ENCODE measurements at places on chromosomes 2 and 18.
A peak's percentile ranks its signal among the peaks of the same experiment; 100 is the strongest.

- no peak for DNase-seq
Measured at GRCh38 chr2:100281521-100282438, 40.5 kb downstream of the LONRF2 start.

DNA sequence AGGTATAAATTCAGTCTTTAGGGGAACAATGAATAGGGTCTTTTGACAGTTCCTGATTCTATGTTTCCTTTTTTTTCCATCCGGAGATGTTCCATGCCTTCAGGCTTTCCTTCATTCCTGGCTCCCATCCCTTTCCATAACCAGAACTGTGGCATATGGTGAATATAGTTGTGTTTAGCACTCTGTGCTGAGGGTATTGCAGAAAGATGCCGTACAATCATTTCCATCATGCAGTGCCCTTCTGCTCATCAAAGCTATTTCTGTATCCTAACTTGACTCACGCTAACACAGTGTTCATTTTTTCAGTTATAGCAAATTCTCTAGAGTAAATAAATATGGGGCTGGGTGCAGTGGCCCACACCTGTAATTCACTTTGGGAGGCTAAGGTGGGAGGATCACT is 131.9 kb upstream of the EML6 start:
- DNase-seq: no peak

DNA sequence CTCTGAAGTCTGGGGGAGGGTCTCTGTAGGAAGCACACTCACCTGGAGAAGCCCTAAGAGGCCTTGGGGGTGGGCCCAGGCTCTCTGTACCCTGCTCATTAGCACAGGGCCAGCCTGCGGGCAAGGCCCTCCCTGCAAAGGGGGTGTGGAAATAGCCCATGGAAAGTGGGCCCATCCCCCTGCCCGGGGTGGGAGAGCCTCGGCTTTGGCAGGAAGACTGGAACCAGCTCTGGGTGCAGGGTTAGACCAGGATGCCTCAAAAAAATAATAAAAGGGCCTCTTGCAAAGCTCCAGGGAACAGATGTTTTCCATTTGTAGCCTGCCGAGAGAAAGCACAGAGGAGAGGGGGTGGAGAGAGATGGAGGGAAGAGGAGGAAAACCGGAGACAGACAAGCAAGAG is 98.7 kb downstream of the STPG4 start:
- DNase-seq: no peak

DNA sequence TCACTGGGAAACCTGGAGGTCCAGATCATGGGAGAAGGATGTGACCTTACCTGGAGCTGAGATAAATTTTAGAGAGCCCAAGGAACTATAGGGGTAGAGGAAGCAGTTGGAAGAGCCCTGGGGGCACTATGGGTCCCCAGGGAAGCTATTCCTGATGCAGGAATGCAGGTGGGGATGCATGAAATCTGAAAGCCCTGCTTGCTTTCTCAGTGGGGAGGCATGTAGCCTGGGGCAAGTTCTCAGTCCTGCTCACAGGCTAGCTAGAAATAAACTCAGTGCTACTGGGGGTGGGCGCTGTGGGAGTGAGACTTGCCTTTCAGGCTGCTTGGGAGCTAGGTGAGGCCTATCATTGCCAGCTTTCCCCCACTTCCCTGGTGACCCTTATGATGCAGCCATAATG is 499.7 kb downstream of the PTH2R start:
- DNase-seq: no peak

DNA sequence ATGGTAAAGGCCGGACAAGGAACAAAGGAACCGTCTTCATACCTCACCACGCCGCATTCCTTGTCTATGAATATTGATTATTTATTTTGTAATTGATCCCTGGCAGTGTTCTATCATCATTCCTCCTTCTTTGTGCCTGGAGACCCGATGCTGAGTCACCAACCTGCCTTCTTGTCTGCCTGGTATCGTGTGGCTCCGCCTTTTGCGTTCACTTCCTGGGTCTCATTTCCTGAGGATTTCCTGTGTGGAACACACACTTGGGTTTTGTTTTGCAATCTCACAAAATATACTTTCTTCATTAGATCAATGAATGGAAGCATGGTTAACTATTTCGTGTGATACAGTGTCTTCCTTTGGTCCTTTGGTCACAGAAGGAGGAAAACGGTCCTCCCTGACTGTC is 95.5 kb upstream of the SNTG2 start:
- peak; percentile 13 for DNase-seq

DNA sequence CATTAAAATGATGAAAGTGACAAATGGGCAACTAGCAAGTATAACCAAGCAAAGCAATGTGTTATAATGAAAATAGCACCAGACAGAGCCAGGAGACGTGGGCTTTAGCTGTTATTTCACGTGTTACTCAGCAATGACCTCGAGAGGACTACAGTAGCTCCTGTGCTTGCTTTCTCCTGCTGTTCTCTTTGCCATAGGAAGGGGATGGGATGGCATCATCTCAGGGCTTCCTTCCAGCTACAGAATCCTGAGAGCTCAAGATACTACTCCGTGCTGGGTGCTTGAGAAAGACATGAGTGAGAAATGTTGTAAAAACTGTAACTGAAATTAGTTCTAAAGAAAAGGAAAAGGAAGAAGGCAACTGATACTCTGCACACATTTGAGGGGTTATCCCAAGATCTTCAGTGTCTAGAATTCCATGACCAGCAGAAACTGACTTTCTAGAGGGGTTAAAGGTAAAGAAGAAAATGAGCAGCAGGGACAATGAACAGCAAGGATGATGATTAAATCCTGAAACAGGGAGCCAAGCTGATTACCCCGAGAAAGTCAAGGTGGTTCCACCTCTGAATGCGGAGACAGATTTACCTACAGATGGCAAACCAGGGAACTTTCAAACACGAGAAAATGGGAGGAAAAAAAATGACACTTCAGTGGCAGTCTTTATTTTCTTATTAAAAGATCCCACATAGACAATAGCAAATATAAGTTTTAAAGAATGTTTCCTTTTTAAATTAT is 33.4 kb downstream of the GAREM1 start:
- no peak for DNase-seq

- DNase-seq: no peak
Measured at GRCh38 chr2:163453920-163454319, 281.9 kb downstream of the FIGN start.

DNA sequence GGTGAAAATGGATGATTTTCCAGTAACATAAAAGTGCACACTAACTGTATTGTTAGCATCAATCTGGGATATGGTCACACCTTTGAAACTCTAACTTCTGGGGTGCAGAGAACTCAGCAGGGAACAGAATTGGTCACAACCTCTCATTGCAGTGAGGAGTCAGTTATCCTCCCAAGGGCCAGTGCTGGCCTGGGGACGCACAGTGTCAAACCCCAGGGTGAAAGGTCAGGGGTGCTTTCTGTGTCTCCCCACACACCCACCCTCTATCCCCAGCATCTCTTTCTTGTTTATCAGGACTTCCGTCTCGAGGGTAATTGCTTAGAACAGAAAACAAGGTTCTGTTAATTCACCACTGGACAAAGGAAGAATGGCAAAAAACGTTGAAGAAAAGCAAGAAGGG is 208.7 kb downstream of the DLGAP1 start:
- DNase-seq: no peak

- DNase-seq: no peak
Measured at GRCh38 chr2:39723946-39724827, 54.9 kb downstream of the THUMPD2 start.

DNA sequence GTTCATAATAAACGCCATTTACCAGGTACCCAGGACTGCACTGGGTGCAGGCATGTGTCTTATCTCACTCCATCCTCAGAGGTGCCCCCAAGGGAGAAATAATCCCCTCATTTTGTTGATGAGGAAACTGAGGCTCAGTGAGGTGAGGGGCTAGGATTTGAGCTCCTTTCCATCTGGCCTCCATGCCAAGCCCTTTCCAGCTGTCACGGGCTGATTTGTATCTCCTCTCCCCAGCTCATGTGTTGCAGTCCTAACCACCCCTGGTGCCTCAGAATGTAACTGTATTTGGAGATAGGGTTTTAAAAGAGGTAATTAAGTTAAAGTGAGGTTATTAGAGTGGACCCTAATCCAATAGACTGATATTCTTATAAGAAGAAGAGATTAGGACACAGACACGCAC is 137.3 kb downstream of the MYCN start:
- DNase-seq: no peak

GRCh38 chr2:46008091-46008870 is 288.9 kb upstream of the EPAS1 start:
- no peak for DNase-seq

- DNase-seq: no peak
Measured at GRCh38 chr2:44766777-44767176, 174.7 kb upstream of the SIX3 start.

- no peak for DNase-seq
Measured at GRCh38 chr18:8766559-8767293, 61.4 kb downstream of the MTCL1 start.

- no peak for DNase-seq
Measured at GRCh38 chr2:12061286-12062052, 315.0 kb downstream of the LPIN1 start.

DNA sequence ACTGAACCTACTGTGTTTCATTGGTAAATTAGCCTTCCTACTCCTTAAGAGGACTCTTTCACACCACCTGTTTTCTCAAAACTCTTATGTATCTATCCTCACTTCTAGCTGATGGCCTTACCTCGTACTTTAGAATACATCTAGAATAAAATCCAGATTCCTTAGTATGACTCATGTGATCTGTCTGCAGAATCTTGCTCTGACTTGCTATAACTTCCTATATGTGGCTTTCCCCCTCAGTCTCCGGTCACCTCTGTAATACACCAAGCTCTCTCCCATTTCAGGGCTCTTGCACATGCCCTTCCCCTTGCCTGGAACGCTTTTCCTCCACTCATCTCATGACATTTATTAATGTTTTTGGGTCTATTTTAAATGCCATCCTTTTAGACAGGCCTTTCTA is 95.6 kb upstream of the LHCGR start:
- no peak for DNase-seq

DNA sequence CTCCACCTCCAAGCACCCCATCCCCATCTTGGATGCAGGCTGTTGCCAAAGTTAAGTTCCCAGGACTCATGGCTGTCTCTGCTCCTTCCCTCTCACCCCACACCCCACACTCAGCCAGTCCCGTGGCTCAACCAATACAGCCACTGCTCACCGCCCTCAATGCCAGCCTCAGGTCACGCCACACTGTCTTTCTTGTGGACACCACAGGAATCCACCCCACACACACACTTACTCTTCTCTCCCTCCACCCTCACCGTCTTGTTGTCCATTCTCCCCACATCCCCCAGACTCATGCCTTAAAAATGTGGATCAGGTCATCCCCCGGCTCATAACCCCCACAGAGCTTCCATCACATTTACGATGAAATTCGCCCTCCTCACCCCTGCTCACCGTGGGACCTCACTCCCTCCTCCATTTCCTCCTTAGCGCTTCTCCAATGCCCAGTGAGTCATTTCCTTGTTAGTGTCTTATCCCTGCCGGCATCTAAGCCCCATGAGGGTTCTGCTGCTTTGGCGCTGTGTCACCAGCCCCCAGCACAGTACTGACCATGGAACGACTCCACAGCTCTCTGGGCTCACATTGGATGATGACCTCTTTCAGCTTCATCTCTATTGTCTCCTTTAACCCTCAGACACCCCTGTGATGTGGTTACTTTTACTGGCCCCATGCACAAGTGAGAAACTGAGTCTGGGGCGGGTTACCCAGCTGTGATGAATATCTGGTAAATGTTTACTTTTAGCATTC is 13.8 kb downstream of the MLPH start:
- DNase-seq: peak; percentile 58

- no peak for DNase-seq
Measured at GRCh38 chr2:71842744-71843143, 304.9 kb downstream of the CYP26B1 start.

DNA sequence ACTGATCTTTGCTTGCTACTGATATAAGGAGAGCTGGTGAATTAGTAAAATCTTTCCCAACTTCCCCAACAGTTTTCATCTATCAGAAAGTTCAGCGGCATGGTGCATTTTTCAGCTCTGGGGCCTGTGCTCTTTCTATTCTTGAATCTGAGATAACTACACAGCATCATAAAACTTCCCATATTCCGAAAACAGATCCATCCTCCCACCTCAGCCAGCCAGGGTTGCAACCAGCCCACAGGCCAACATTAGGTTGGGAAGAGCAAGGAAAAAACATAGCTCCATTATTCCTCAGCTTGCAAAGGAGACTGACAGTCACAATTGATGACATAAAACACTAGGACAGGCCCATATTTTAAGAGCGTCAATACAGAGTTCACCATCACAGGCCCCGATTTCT is 297.2 kb downstream of the SETBP1 start:
- DNase-seq: no peak

DNA sequence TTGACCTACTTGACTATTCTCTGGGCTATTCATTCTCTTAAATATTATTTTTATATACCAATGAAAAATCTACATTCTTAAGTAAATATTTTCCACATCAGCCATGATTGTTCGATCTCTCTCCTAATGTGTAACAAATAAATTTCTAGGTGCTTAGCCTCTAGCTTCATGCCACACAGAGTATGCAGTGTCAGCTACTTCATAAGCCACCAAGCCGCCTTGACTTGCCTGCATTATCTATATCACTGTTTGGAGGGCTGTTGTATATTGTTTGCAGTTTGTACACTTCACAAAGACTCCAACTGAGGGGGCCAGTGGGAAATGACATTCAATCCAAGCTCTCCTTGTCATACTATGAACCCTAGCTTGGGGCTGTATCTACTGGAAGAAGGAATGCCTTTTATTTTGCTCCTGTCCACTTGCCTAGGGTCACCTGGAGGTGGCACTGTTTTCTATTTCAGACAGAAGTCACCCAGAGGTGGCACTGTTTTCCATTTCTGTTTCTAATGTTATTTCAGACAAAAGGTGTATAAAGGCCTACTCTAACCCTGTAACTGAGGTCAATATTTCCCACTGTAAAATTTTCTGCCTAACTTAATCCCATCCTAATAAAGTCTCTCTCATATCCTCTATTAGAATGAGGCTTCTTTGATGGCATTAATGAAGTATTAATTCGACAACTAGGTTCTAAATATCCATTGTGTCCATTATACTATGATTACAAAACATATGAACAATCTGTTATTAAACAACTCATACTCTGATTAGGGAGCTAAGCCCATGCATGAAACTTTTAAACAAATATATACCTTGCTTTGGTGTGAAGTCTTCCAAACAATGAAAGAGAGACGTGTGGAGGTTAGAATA is 36.4 kb downstream of the COL5A2 start:
- DNase-seq: peak; percentile 65
